Motor neuron (in vitro differentiated cells): ENCODE measurements at places on chromosomes 11 and 22. TPM values are rescaled to one million over a fixed set of nuclear protein-coding genes. Genes with fewer than 3 reads are reported as not detected.

DNA sequence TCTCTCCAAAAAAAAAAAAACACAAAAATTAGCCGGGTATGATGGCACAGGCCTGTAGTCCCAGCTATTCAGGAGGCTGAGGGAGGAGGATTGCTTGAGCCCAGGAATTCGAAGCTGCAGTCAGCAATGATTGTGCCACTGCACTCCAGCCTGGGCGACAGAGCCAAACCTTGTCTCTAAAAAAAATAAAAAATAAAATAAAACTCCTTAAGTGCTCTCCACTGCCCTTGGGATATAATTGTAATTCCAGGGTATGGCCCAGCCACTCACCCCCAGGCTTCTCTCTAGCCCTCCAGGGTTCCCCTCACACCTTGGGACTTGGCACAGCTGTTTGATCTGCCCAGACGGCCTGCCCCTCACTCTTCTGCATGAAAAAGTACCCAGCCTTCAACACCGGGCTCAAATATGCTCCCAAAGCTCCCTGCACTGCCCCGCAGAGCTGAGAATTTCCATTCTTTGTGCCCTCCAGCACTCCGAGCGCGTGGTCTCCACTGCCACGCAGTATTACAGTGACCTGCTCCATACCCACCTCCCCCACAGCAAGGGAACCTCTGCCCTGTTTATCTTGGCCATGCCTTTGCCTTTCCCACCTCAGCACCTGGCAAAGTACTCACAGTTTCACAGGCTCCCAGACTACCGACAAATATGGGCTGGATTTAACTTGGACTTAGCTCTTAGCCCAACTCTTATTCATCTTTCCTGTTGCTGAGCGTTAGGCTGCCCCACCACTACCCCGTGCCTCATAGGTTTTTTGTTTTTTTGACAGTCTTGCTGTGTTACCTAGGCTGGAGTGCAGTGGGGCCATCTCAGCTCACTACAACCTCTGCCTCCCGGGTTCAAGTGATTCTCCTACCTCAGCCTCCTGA lies 7.6 kb upstream of the FTH1 start:
- no peak for ATAC-seq

The MPZL2 gene
- 0.72 and 1.6 TPM in 2 replicates for total RNA-seq

The CCDC116 gene
- 0.18 and 0.73 TPM in 2 replicates for total RNA-seq

The CCDC117 gene
- 14.4 and 16.1 TPM in 2 replicates for total RNA-seq

The TRIM51 gene
- total RNA-seq, result not detected in 2 replicates
